HFFc6 (cell line): ENCODE measurements at places on chromosomes 16 and 17. TPM values are rescaled to one million over a fixed set of nuclear protein-coding genes. Genes with fewer than 3 reads are reported as not detected.

The NDUFAB1 gene
- 79.9 to 116 TPM (median 99.6 TPM) in 3 replicates for total RNA-seq

The CDT1 gene
- 9.2 to 24.3 TPM (median 22.8 TPM) in 3 replicates for total RNA-seq

The MYH10 gene
- total RNA-seq: 53.5 to 63.3 TPM (median 53.8 TPM) in 3 replicates

The HOXB5 gene
- total RNA-seq: not detected in 3 replicates

The DNAI2 gene
- not detected in 2 replicates for total RNA-seq

The INCA1 gene
- total RNA-seq: 0.89 and 1.0 TPM in 2 replicates

The ZNF207 gene
- total RNA-seq: 122 to 165 TPM (median 140 TPM) in 3 replicates

The RASD1 gene
- 0.34 and 0.55 TPM in 2 replicates for total RNA-seq

The ASB16 gene
- total RNA-seq: 0.18 TPM in 2 of 3 replicates, not detected in the other

The HSD17B2 gene
- 2.6 to 4.7 TPM in 2 of 3 replicates, not detected in the other for total RNA-seq

GRCh38 chr16:49081554-49081953 is 200.1 kb downstream of the CBLN1 start:
- DNase-seq: no peak

DNA sequence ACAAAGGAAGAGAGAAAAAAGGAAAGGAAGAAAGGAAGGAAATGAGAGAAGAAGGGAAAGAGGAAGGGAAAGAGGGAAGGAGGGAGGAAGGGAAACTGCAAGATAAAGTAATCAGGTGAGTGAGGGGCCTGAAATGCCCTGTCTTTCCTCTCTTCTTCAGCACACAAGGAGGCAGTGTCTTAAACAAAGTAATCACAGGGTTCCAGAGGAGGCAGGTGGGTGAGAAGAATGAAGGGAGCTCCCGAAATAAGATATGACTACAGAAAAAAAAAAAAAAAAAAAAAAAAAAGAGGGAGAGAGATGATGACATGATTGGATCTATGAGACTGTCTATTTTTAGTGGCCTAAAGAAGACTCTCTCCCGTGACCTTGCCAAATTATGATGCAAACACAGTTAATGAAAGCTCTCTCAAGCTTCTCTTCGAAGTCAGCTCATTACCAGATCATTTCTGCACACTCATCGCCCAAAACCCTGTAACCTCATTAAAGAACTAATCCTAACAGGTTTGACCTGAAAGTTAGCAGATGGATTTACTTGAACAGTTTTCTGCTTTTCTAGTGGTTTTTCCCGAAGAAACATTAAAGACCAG is 53.6 kb downstream of the CDH11 start:
- peak; percentile 75 for DNase-seq

GRCh38 chr17:27939474-27940465 is 46.6 kb upstream of the LYRM9 start:
- no peak for DNase-seq

DNA sequence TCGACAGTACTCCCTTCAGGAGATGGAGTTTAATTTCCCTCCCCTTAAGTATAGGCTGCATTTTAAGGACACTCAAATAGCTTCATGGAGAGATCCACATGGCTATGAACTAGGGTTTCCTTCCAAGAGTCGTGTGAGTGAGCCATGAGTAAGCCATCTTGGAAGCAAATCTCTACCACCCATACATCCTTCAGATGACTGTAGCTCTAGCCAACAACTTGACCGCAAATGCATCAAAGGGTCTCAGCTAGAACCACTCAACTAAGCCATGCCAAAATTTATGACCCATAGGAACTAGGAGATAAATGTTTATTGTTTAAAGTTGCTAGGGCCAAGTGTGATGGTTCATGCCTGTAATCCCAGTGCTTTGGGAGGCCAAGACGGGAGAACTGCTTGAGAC is 43.4 kb downstream of the METTL16 start:
- peak; percentile 37 for DNase-seq

DNA sequence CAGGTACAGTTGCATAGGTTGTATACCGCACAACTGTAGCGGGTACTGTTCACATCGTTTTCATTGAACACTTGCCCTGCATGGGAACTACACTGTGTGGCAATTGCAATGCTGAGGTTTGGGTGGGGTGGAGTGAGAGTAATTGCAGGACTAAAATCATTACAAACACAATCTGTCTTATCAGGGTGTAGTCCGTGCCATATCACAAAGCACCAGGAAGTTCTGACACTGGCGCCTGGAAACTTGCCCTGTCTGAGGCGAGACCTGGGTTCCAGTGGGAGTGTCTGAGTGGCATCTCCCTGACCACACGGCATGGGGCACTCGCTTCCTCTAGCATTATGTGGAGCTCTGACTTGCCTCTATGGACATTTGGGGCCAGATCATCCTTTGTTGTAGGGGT is 153.4 kb downstream of the RGS9 start:
- no peak for DNase-seq

DNA sequence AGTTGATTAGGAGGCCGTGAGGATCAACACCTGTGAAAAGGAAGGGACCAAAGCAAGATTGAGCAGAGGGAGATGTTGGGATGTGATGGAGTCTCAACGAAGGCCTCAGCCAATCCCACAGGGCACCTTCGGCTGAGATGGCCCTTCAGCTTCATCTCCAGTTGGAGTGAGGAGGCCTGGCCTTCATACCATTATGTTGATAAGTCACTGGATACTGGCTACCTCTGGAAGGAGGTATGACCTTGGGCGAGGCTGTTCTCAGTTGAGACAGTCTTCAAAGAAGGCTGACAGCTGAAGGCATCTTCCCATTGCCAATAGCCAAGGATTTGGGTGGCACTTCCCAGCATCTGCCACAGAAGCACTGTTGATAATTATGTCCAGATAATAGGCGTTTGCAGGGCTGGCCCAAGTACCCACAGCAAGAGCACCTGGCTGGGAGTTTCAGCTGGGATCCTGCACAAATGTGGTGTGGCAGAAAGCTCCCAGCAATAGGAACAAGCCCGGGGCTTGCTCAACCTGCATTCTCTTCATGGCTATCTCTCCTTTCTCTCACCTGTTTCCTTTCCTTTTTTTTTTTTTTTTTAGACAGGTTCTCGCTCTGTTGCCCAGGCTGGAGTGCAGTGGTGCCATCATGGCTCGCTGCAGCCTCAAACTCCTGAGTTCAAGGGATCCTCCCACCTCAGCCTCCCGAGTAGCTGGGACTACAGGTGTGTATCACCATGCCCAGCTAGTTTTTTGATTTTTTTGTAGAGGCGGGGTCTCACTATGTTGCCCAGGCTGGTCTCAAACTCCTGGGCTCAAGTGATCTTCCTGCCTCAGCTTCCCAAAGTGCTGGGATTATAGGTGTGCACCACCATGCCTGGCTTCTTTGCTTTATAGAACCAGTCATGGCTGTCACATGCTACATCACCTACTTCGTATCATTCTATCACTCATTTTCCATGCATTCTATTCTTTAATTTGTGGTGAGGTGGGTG is 18.2 kb upstream of the MAP3K14 start:
- DNase-seq: no peak

DNA sequence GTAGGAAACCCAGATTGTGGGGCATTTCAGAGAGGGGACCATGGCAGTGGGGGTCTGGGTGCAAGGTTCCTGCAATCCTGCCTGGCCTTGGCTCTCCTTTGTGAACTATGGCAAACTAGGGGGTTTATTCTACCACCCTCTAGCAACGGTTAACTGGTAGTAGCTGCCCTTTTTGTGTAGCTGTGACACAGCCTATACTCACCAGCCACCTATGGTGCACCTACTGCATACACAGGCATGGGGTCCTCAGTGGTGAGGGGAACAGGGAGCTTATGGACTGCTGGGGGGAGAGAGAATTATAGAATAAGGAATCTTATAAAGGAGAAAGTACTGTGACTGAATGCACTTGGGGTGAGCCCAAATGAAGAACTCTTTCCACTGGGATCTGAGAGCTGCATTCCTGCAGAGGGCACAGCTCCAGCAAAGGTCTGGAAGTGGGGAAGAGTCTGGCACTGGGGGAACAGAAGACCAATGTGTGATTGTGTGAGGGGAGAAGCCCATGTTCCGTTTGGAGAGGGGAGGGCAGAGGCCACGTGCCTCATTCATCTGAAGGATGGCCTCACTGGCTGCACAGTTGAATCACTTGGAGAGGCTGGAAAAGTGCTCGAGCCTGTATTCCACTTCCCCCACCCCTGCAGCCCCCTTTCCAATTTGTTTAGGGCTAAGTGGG is 2.1 kb downstream of the MT1X start:
- no peak for DNase-seq

GRCh38 chr17:4944554-4945175 is 3.7 kb downstream of the PFN1 start:
- no peak for DNase-seq

- DNase-seq: no peak
Observed at GRCh38 chr17:4004517-4005295, 40.5 kb upstream of the ATP2A3 start.

- no peak for DNase-seq
Observed at GRCh38 chr16:46568472-46569230, 52.5 kb downstream of the SHCBP1 start.

- DNase-seq: no peak
Observed at GRCh38 chr16:79062821-79063220, 537.7 kb downstream of the MAF start.

- DNase-seq: no peak
Observed at GRCh38 chr17:78474614-78475146, 96.2 kb downstream of the PGS1 start.
